ENCODE measurements at places on chromosomes 2 and 18.

- no peak for DNase-seq
Observed at GRCh38 chr18:79477711-79478483, 82.2 kb downstream of the NFATC1 start.

DNA sequence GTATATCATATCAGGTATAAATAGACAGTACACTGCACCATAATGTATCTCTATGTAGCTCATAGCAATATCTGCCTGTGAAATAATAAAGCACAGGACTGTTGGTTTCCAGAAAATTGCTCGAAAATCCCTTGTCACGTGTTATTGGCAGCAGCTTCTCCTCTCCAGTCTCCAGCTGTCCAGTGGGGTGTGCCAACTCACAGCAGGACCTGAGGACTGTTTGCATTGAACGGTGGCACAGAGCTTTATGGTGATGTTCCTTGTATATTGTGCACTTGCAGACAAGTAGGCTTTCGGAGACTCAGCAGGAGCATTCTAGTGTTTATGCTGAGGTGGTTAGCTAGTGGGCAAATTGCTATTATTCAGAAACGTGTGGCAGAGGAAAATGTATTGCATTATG is 182.2 kb upstream of the ATP5MC3 start:
- no peak for DNase-seq

- no peak for DNase-seq
Observed at GRCh38 chr2:173451941-173452340, 97.3 kb downstream of the CDCA7 start.

GRCh38 chr2:31109633-31110192 is 28.5 kb downstream of the GALNT14 start:
- no peak for DNase-seq

- DNase-seq = no peak
Observed at GRCh38 chr2:44100351-44100750, 68.3 kb upstream of the PPM1B start.

GRCh38 chr2:145012214-145012670 is 492.3 kb upstream of the ZEB2 start:
- DNase-seq = no peak

All from Karpas-422 (cell line).